ENCODE measurements at places on chromosomes 4 and X.

DNA sequence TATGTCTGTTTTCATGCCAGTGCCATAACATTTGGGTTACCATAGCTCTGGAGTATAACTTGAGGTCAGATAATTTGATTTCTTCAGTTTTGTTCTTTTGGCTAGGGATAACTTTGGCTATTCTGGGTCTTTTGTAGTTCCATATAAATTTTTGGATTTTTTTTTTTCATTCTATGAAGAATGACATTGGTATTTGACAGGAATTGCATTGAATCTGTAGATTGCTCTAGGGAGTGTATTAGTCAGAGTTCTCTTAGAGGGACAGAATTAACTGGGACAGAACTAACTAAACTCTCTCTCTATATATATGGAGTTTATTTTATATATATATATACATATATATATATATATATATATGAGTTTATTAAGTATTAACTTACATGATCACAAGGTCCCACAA lies 32.2 kb upstream of the SLIT2 start:
- DNase-seq = no peak

GRCh38 chr4:142556048-142556447 lies 290.1 kb downstream of the INPP4B start:
- no peak for DNase-seq

GRCh38 chrX:72714478-72714916 lies 391 bp upstream of the PHKA1 start:
- DNase-seq = peak; percentile 14

DNA sequence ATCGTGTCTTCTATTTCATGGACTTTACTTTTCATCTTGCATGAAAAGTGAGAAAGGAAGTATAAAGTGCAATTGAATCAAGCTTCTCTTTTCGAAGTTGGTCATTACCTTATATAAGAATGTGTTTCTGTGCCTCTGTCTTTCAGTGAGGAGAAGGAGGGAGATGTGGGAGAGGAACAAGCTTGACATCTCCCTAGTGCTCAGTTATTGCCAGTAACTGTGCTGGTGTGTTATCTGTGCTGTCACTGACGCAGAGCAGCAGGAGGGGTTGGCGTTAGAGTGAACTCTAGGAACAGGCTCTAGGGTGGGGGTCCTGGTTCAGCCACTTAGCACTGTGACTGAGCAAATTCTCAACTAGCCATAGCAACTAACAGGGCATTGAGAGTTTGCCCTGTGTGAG lies 34.0 kb upstream of the TBC1D9 start:
- no peak for DNase-seq

DNA sequence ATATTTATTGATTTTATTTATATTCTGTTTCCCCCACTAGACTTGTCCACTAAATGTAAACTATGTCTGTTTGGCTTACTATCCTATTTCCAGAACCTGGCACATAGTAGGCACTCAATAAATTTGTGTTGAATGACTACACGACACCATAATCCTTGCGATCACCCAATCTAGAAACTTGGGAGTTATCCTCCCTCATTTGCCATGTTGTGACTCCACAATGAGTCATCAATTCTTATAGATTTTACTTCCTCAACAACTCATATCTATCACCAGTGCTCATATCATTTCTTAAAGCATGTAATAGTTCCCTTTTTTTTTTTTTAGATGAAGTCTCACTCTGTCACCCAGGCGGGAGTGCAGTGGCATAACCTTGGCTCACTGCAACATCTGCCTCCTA lies 39.9 kb upstream of the VAMP7 start:
- DNase-seq = peak; percentile 76

DNA sequence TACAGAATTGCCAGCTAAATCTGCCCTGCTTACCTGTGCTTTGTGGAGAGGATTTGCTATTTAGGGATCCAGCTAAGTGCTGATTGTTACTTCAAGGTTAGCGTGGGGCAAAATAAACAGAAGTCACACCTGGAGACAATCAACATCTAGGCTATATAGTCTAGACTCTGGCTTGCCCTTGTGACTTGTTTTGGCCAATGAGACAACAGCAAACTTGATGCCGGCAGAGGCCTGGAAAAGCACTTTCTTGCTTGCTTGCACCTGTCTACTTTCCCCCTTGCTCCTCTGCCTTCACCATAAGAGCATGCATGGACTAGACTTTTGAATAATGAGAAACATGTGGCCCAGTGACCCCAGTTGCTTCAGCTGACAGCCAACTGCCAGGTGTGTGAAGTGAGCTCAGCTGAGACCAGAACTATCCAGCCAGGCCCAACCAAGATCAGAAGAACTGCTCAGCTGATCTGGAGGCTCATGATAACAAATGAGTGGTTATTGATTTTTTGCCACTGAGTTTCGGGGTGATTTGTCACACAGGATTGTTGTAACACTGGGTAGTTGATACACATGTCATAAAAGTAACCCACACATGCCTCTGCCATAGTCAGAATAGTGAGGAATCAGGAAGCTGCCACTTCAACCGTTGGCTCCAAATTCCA lies 164.4 kb downstream of the RBMX2 start:
- no peak for DNase-seq

- DNase-seq = no peak
Measured at GRCh38 chr4:8694651-8695151, 102.1 kb downstream of the CPZ start.

GRCh38 chr4:155908187-155909139 lies 5.0 kb downstream of the TDO2 start:
- peak; percentile 11 for DNase-seq

DNA sequence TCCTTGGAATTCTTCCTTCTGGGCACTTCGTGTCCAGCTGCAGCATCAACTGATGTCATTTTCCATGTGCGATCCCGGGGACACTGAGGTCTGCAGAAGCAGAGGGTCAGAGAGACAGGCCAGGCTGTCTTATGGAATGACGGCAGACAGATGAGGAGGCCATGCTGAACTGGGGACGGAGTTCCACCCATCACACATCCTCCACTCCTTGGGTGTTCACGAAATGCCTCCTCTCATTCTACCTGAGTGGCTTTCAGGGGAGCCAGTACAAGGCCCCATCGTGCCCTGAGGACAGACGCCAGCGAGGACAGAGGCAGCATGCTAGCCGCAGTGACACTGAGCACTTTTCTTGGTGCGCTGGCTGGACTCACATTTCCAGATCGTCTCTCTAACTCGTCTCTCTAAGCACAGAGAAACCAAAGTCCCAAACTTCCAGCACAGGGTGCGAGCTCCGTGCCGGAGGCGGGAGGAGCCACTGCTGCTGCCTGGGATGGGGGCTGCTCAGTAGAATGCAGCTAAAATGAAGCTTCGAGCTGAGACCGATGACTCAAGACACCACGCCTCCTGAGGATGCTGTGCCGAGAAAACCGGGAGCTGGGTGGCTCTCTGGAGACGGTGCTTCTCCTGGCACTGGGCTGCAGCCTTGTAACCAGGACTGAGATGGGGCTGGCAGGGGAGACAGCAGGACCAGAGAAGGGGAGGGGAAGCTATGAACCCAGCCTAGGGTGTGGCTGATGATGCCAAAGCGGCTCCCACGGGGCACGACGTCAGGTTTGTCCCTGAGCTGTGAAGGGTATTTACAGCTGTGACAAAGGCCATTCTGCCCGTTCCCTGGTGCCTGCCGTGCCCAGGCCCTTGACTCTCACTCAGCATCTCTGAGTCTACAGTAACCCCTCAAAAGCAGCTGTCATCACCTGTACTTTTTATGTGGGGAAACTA lies 8.2 kb downstream of the ABLIM2 start:
- no peak for DNase-seq

- no peak for DNase-seq
Measured at GRCh38 chr4:109562457-109563239, 2.6 kb downstream of the MCUB start.

DNA sequence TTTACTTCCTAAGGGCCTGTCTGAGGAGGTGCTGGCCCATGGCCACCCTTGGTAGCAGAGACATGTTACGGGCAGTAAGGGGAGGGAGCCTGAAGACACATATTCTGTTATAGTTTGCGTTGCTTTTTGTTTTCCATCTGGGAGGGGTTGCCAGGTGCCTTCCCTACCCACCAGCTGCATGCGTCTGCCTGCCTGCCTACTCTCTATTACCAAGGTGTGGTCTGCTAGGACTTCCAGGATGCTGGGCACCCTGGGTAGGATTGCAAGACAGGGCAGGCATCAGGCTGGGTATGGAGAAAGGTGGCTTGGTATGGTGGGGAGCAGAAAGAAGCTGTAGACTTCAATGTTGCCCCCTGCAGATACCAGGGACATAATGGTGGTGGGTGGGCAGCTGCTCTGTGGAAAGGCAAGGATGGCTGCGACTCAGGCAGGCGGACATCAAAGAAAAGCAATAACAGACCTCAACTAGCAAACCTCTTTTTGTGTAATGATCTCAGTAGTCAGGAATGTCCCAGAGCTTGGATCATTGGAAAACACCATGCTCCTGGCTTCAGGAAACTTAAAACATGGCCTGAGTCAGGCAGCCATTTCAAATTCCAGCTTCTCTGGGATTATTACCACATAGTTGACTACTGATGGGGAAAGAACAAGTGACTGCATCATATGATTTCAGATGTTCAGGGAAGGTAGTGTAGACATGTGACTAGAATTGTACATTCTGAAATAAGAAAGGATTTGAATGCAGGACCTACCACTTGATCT lies 67.8 kb downstream of the HOPX start:
- DNase-seq = no peak

DNA sequence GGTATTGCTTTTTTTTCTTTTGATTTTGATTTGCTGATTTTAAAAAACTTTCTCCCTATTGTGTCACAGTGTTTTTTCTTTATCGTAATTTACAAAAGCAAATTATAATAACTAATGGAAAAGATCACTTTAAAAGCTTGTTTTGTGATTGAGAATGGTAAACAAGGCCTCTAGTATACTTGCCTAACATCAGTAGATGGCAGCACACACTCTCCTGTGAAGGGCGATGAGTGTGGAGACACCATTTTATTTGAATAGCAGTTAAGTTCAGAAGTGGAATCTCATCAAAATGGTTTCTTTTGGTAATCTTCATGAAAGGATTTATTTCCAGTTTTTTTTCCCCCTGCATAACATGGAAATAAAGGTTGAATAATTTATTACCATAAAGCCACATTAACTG lies 72.3 kb downstream of the PAK3 start:
- peak; percentile 1 for DNase-seq

DNA sequence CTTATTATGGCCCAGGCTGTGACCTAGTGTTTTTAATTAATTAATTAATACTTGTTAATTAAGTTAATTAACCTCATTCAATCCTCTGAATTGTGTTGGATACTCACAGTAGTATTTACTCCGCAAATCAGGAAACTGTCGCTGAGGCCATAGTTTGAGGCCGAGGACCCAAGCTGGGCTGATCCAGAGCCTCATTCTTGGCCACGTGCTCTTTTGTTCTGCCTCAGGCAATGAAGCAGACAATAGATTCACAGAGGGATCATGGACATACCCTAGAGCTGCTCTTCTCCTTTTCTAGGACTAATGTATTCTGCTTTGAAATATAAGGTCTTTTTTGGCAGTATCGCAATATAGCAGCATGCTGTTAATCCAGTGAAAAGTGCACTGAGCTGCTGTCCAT lies 24.0 kb upstream of the SNCA start:
- no peak for DNase-seq

GRCh38 chr4:15682242-15683142 lies 865 bp downstream of the FAM200B start:
- peak; percentile 69 for DNase-seq

- no peak for DNase-seq
Measured at GRCh38 chrX:148577741-148578140, 77.3 kb downstream of the AFF2 start.

DNA sequence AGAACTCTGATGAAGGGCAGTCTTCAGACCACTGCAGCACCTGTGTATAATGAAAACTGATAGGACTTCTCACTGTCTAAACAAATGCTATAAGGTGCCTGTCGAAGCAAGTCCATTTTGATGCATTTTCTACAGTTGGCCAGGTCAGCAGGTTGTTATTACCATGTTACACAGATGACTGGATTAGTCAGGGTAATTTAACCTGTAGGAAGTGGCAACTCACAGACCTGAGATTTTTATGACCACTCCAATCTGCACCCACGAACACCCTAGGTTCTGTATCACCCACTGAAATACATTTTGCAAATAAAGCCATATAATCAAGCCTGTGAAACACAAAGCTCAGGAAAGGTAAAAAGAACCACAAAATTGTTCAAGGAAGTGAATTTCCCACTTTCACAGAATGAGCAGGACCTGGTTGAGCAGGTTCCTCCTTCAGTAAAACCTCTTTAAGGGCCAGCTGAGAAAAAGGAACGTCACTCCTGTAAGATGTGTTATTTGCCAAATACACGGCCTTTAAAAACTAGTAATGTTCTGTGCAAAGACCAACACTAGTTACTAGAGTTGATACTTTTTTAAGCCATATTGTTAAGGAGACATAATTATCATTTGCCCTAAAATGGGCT lies 12.7 kb downstream of the MAML3 start:
- no peak for DNase-seq

DNA sequence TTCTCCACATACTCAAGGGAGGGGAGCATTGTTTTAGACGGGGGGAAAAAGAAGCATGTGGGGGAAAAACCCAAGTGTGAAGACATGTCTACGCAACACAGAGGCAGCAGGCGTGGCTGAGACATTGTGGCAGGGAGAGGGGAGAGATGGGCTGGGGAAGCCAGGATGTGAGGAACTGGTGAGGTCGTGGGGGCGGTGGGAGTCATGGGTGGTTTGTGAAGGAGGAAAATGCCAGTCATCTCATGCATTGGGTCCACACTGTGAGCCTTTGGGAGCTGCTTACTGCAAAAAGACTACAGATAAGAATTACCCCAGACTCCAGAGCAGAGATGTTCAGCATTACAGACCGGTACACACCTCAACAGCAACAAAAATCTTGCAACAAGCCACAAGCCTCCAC lies 2.1 kb downstream of the JAKMIP1 start:
- DNase-seq = no peak

DNA sequence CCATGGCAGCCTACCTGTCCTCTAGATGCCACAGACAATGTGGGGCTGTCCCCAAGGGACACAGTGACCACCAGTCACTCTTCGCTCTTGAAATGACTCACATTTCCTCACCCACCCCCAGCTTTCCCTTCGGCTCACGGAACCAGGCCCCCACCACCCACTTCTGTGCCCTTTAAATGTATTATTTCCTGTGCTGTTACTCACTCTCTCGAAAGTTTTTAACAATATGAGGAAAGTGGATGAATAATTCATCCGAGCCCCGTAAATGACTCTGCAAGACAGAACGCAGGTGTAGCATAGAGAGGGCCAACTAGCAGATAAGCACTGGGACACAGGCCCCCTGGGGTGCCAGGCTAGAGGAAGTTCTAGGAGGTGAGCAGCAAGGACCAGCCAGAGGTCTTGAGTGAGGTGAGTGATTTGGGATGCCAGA lies 179.5 kb upstream of the TBL1X start:
- DNase-seq = peak; percentile 71

- DNase-seq = no peak
Measured at GRCh38 chr4:123278755-123279154, 117.8 kb upstream of the SPRY1 start.

DNA sequence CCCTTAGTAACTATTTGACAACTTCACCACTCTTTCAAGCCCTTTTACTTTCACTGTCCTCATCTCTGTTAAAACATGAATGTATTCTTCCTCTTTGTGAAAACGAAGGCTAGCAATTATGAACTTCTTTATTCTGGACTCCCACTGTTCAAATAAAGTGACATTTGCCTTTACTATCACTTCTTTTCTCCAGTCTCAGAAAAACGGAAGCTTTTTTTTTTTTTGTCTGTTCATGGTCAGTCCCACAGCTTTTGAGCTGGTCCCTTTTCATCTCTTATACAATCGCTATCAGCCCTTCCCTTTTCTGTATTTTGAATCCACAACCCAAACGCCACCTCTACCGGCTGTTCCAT lies 327.7 kb downstream of the DKK2 start:
- peak; percentile 85 for DNase-seq
